Keratinocyte (primary cell): ENCODE measurements at places on chromosomes 6 and 20.

DNA sequence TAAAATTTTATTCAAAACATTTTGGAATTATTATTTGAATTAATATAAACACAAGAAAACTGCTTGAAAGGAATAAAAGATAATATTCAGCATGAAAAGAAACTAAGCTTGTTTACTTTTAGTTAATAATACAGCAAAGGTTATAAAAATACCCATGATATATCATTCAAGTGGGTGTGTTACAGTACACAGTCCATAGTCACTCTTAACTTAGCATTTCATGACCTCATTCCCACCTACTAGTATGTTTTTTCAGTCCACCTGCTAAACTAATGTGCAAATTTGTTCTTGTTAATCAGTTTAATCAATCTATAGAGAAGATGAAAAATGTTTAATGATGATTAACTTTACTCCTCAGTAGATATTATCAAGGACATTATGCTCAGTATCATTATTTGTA, 841.4 kb upstream of the EPHA7 start:
- no peak for DNase-seq
- H3K27ac ChIP-seq: no peak overlapping the region
- no peaks in the 10 kb centered on the region for H3K4me1 ChIP-seq
- H3K4me3 ChIP-seq: no peak overlapping the region
- H3K36me3 ChIP-seq: no peaks in the 10 kb centered on the region
- H3K27me3 ChIP-seq: no peaks in the 10 kb centered on the region

- H3K27ac ChIP-seq: no peak overlapping the region
- peaks cover 34% of the 10 kb centered on the region for H3K36me3 ChIP-seq
- no peaks in the 10 kb centered on the region for H3K27me3 ChIP-seq
- no peaks in the 10 kb centered on the region for H3K4me1 ChIP-seq
- H3K4me3 ChIP-seq: no peak overlapping the region
- DNase-seq: no peak
These were observed 72.5 kb downstream of the ITCH start for GRCh38 chr20:34435589-34435988.

DNA sequence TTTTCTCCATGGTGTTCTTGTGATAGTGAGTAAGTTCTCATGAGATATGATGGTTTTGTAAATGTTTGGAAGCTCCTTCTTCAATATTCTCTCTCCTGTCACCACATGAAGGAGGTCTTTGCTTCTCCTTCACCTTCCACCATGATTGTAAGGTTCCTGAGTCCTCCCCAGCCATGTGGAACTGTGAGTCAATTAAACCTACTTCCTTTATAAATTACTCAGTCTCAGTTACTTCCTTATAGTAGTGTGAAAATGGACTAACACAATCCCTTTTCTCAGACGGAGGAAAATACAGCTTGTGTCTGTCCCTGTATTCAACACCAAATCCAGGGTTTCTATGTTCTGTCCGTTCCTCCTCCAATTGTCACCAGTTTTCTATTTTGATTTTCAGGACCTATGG, 181.0 kb downstream of the ALDH8A1 start:
- no peaks in the 10 kb centered on the region for H3K36me3 ChIP-seq
- no peak overlapping the region for H3K4me3 ChIP-seq

GRCh38 chr6:117448011-117448410, 22.3 kb upstream of the ROS1 start:
- no peak overlapping the region for H3K4me3 ChIP-seq
- H3K4me1 ChIP-seq: peaks cover 37% of the 10 kb centered on the region
- peak overlapping the region; percentile 42 for H3K27ac ChIP-seq
- no peaks in the 10 kb centered on the region for H3K27me3 ChIP-seq

DNA sequence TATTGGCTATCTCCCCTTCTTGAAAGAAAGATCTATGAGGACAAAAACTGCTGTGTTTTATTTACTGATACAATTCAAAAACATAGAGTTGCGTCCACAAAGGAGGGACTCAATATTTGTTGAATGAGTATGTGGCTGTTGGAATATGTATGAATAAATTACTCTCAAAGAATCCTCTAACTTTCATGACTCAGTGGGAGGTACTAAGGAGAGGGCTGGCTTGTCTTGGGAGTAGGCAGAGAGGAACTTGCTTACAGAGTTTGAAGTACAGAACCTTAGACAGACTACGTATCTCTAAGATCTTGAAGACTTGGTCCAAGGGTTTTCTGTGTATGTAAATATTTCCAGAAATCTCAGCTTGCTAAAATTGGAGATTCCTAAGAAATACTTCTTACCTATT, 504.0 kb upstream of the PTCHD4 start:
- H3K36me3 ChIP-seq: no peaks in the 10 kb centered on the region
- H3K27me3 ChIP-seq: no peaks in the 10 kb centered on the region
- no peaks in the 10 kb centered on the region for H3K4me1 ChIP-seq
- no peak overlapping the region for H3K27ac ChIP-seq
- DNase-seq: no peak

DNA sequence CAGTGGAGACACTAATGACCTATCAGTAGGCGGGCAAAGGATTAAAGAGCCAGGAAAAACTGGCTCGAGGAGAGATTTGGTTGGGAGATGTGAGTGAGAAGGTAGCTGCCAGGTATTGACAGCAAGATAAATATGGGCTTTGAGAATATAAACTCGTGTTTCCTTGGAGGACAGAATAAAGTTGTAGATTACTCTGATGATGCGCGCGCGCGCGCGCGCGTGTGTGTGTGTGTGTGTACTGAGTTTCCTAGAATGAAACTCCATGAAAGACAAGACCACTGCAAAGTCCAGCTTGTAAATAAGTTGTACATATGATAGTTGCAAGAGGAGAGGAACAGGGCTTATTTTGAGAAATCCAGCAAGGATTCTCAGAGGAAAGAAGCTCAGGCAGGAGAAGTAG, 13.3 kb upstream of the TREM2 start:
- H3K36me3 ChIP-seq: no peaks in the 10 kb centered on the region
- DNase-seq: no peak
- H3K4me3 ChIP-seq: no peak overlapping the region
- no peak overlapping the region for H3K27ac ChIP-seq
- H3K4me1 ChIP-seq: no peaks in the 10 kb centered on the region

DNA sequence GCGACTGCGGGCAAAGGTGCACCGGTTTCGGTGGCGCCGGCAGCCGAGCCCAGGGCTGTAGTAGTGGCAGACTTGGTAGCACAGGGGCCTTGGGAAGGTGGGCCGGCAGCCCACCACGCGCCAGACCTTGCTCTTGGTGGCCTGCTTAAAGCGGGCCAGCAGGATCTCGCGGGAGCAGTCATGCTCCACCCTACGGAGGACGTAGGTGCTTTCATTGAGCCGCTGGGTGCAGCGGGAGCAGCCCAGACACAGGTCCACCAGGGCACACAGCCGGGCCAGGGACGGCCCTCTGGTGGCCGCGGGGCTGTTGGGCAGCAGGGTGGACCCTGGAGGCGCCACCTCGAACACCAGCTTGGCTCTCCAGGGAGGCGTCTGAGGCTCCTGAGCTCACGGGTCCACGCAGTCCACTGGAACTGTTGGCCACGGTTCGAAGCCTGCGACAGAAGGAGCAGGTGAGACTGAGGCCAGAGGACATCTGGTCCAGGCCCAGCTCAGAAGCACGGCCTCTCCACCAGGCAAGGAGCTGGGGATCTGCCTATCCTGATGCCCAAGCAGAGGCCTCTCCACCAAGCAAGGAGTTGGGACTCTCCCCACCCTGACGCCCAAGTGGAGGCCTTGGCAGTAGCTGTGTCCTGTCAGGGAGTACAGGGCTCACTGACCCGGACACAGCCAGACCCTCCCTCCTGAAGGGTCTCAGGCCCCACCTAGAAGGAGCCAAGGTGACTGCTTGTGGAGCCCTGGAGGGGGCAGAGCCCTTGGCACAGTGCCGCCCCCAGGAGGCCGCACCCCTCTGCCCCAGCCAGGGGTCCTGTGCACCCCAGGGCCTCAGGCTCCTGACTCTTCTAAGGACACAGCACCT, 1.0 kb downstream of the HELZ2 start:
- peak overlapping the region; percentile 80 for H3K27ac ChIP-seq
- H3K4me1 ChIP-seq: peaks cover 13% of the 10 kb centered on the region
- peak overlapping the region; percentile 78 for H3K4me3 ChIP-seq

GRCh38 chr20:50305636-50306477, 115.2 kb downstream of the CEBPB start:
- H3K27ac ChIP-seq: no peak overlapping the region
- H3K36me3 ChIP-seq: no peaks in the 10 kb centered on the region
- H3K4me1 ChIP-seq: peaks cover 15% of the 10 kb centered on the region
- no peak overlapping the region for H3K4me3 ChIP-seq

- DNase-seq: no peak
- H3K4me3 ChIP-seq: peak overlapping the region; percentile 32
- no peaks in the 10 kb centered on the region for H3K27me3 ChIP-seq
- H3K27ac ChIP-seq: peak overlapping the region; percentile 20
These were observed 336.0 kb downstream of the QKI start for GRCh38 chr6:163750431-163751031.

DNA sequence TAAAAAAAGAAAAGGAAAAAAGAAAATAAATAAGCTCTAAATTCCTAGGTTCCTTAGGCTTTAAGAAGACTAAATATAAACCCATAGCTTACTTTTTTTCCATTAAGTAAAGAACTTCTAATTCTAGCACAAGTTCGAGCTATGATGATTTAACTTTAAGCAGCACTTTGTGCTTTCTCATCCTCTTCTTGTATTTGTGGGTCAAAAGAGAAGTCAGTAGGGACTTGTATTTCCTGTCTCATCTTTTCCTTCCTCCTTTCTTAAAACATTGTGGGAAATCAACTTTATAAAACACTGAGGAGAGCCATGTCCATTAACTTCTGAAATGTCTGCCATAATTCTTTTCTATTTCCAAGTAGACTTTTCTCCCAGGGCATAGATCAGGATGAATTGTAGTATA, 637.7 kb upstream of the CITED2 start:
- no peaks in the 10 kb centered on the region for H3K27me3 ChIP-seq
- no peaks in the 10 kb centered on the region for H3K36me3 ChIP-seq
- H3K4me3 ChIP-seq: no peak overlapping the region
- H3K4me1 ChIP-seq: no peaks in the 10 kb centered on the region
- no peak for DNase-seq
- H3K27ac ChIP-seq: no peak overlapping the region

- no peak overlapping the region for H3K4me3 ChIP-seq
- peaks cover 7% of the 10 kb centered on the region for H3K36me3 ChIP-seq
- H3K27me3 ChIP-seq: no peaks in the 10 kb centered on the region
- DNase-seq: no peak
- H3K4me1 ChIP-seq: peaks cover 8% of the 10 kb centered on the region
- no peak overlapping the region for H3K27ac ChIP-seq
These were observed 77.5 kb downstream of the FKBP5 start for GRCh38 chr6:35611240-35611639.

DNA sequence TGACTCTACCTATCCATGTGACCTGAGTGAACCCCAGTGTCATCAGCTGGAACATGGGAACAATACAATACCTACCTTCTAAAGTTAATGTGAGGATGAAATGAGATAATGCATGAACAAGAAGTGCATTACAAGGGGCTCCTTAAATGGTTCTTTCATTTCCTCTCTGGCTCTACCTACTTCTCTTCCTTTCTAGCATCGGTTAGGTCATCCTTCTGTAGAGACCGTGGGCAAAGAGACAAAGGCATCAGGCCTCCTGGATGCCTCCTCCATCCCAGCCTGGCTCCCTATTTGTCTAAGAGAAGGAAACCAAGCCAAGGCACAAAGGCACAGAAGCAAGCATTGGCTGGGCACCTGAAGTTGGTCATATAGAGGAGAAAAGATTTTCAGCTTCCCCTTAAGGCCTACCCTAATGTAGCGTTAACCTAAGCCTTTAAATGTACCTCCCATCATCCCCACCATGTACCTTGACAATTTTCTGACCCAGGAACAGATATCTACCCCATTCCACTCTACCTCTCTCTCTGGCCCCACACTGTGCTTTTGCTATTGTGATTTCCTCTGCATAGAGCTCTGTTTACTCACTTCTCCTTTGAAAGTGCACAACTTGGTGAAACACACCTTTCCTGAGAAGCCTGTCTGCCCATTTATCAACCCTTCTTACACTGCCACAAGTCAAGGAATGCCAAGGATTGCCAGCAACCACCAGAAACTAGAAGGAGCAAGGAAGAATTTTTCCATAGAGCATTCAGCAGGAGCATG, 86.6 kb downstream of the GCLC start:
- H3K4me1 ChIP-seq: no peaks in the 10 kb centered on the region
- DNase-seq: no peak
- no peak overlapping the region for H3K27ac ChIP-seq
- no peak overlapping the region for H3K4me3 ChIP-seq
- H3K36me3 ChIP-seq: no peaks in the 10 kb centered on the region

DNA sequence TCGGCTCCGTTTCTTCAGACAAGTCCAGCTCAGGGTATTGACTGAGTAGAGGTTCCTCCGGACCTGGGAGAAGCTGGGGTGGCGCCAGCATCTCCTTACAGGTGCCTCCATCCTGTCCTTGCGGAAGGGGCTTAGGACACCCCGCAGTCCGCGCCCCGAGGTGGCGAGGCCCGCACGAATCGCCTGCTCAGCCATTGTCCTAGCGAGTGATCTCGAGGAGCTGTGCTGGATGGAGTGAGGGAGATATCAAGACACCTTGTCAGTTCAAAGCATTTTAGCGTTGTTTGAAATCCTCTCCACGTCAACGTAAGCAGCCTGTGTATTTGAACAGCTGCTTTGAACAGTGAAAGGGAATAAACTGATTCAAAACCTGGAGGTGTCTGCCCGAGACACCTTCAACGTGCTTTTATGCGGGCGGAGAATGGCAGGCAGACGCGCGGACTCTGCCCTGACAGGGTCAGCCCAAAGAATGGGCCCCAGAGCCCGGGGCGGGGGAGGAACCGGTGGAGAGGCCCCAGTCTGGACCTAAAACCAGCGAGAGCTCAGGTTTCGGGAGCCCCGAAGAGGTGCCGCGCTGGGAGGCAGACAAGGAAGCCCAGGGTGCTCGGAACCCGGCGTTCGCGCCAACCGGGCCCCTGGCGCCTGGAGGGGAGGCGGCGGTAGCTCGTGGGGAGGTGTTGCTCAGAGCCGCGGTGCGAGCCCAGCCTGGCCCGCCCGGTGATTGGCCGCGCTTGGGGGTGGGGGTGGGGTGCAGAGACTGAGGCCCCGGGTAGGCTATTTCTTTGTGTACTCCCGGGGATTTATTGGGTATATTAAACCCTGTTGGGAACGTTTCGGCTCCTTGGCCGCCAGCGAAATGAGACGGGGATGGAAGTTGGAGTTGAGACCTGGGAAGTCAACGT, 3.1 kb upstream of the POU3F2 start:
- H3K27ac ChIP-seq: no peak overlapping the region
- H3K4me1 ChIP-seq: peaks cover 15% of the 10 kb centered on the region
- peaks cover 93% of the 10 kb centered on the region for H3K27me3 ChIP-seq

- no peak overlapping the region for H3K4me3 ChIP-seq
- H3K4me1 ChIP-seq: no peaks in the 10 kb centered on the region
- no peaks in the 10 kb centered on the region for H3K27me3 ChIP-seq
- H3K36me3 ChIP-seq: no peaks in the 10 kb centered on the region
- no peak overlapping the region for H3K27ac ChIP-seq
These were observed 291.7 kb downstream of the SLC35F1 start for GRCh38 chr6:118198746-118199145.
